ENCODE measurements at places on chromosomes 12 and 14.

GRCh38 chr14:100323121-100323941, at the start of gene SLC25A47:
SLC25A47 (plus strand) TSS chr14:100323339; CDS start chr14:100323415, 76 bp downstream.
- no peak for DNase-seq

DNA sequence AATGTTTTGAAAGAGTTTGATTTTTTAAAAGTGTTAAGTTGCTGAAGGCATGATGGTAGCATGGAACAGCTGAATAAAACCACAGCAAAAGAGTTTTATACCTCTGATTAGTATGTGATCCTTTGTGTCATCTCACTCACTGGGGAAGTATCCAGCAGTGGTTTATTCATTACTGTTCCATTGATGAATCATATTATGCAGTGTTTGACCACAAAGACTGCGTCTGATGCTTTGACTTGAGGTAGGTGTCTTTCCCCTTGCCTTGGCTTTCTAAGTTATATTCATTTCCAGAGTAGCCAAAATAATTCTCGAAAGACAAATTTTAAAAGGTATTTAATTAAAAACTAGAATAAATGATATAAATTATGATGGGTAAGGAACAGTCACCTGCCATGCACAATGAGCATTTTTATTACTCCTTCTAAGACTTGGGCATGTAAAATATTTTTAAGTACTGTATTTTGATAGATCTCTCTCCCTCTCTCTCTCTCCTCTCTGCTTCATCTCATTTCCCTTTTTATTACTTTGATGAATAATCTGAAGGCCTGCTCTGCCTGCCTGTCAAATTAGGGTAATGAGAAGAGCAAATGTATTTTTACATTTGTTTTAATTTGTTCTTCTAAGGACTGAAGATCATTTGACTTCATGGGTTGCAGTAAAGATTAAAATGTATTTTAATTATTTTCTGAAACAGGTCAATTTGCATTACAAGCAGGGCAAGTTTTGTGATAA, 164.9 kb downstream of the NAV3 start:
- no peak for DNase-seq

GRCh38 chr12:92226071-92226661, 80.5 kb upstream of the BTG1 start:
- DNase-seq: no peak

DNA sequence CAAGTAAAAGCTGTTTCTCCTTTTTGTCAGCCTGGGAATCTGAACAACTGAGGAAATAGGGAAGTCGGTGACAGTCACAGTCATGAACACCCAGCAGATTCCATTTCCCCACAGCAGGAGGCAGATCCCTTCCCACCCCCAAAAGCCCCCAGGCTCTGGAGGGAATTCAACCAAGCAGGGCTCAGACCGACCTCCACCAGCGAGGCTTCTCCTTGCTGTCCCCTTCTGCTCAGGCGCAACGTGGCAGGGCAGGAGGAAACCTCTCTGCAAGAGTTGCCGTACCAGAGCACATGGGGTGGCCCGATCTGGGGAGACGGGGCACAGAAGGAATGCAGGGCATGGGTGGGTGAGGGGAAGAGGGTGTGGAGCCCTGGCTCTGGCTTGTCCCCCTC, 319 bp downstream of the GALNT6 start:
- DNase-seq: no peak

DNA sequence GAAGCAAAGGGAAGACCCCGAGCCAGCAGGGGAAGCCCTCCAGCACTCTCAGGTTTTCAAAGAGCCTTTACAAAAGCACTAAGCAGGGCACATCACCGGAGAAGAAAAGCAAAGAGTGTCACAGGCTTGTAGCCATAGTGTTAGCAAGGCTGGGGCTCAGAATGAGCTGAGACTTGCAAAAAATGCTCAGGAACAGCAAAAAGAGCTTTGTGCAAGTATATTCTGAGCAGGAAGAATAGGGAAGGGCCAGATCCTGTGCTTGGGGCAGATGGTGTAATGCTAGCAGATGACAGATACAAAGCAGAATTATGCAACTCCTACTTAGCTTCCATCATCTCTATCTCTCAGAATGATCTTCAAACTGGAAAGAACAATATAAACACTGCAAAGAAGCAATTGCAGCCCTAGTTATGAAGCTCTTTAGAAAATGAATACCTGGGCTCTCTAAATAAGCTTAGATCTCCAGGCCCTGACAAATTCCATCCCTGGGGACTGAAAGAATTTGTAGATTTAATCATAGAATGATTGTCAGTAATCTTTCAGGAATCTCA, 23.7 kb upstream of the PARP11 start:
- DNase-seq: no peak

- no peak for DNase-seq
Measured at GRCh38 chr12:108302403-108303311, 36.5 kb downstream of the CMKLR1 start.

- DNase-seq: peak; percentile 4
Measured at GRCh38 chr12:95918194-95918993, 24.0 kb downstream of the CCDC38 start.

DNA sequence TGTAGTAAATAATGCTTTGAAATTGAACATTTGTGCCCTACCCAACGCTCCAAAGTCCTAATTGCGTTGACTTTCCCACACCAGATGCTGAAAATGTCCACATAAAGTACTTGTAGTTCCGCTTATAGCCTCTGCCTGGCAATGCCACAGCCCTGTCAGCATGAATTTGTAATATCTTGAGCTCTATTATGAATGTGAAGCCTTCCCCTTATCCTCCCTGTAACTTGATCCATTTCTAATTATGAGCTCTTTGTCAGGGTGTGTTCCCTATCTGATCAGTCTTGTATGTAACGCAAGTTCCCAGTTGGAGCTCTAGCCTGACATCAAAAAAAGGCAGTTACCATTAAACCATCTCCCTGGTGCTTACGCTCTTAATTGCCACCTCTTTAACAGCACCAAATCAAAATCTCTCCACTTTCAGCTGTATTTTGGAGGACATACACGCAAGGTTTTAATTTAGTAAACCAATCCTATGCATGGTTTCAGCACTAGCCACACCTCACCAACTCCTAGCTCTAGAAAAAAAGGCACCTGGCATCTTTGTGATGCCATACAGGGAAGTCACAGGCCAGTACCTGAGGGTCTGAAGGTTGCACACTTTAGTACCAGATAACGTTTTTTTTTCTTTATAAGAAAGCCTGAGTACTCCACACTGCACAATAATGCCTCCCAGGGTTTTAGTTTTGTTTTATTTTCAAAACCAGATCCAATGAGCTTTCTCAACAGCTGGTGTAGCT, 69.3 kb downstream of the EEA1 start:
- no peak for DNase-seq

- DNase-seq: no peak
Measured at GRCh38 chr12:18207266-18207665, 54.1 kb upstream of the PIK3C2G start.

- DNase-seq: no peak
Measured at GRCh38 chr14:81435391-81436295, 35.5 kb upstream of the STON2 start.

GRCh38 chr14:51730684-51731083, 79.0 kb downstream of the FRMD6 start:
- DNase-seq: no peak

DNA sequence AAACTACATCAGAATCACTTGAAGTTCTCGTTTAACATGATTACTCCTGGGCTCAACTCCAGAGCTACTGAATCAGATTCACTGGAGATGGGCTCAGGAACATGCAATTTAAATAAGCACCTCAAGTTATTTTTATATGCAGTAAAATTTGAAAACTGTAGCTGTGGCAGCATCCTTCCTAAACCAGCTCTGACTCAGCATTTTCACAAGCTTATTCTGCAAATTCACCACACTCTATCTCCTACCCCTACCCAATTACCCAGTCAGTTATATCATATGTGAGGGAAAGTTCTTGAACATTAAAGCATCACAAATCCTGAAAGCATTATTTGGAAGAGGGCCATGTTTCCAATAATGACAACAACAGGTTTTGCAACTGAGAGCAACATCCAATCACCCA, 24.2 kb upstream of the LRRC9 start:
- no peak for DNase-seq

DNA sequence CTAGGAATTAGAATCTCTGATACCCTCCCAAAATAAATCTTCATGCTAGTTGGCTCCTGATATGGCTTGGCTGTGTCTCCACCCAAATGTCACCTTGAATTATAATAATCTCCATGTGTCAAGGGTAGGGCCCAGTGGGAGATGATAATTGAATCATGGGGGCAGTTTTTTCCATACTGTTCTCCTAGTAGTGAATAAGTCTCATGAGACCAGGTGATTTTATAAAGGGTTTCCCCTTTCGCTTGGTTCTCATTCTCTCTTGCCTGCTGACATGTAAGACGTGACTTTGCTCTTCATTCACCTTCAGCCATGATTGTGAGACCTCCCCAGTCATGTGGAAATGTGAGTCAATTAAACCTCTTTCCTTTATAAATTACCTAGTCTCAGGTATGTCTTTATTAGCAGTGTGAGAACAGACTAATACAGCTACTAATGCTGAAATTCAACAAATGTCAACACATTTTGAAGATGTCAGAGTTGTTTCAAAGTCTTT, 12.2 kb upstream of the SPTSSA start:
- DNase-seq: no peak

DNA sequence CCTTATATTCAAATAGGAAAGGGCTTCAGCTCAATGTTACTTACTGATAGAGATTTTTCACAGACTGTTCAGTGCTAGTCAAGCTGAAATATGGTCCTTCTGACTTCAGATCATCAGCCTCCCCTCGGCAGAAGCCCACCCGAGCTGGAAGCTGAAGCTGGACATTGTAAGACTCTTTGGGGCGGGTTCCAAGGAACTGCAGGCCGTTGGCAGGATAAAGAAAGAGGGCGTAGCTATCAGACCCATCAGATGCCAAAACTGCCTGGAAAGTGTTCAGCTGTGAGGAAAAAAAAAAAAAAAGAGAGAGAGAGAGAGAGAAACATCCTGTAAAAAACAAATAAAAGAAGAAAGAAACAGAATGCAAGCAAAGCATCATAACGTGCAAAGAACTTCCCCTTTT, 8.8 kb downstream of the NID2 start:
- DNase-seq: no peak

- DNase-seq: no peak
Measured at GRCh38 chr12:38934686-38935085, 29.3 kb upstream of the CPNE8 start.
